ENCODE measurements at places on chromosomes 12 and 14. TPM values are rescaled to one million over a fixed set of nuclear protein-coding genes. Genes with fewer than 3 reads are reported as not detected.

GRCh38 chr12:88306471-88307069 lies 164.5 kb downstream of the TMTC3 start:
- DNase-seq: no peak

SSPN gene
- total RNA-seq: 109 TPM

NYNRIN gene
- total RNA-seq: 12.0 TPM

NDUFA9 gene
- 231 TPM for total RNA-seq

DNA sequence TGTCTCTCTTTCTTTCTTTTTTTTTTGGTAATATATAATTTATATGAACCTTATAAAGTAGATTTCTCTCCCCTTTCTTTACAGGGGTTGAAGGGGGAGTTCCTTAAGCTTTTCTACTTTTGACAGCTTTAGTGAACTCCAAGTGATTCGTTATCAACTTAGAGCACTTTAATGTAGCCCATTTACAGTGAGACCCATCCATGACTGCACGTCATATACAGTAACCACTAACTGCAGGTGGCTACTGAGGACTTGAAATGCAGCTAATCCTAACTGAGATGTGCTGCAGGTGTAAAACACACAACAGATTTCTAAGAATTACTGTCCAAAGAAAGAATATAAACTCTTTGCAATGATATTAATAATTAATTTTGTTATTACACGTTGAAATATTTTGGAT lies 582 bp downstream of the LRRIQ1 start:
- no peak for DNase-seq

NEUROD4 gene
- not detected for total RNA-seq

All from right cardiac atrium (tissue), 5 donors.